ENCODE measurements at places on chromosomes 7 and 10. TPM values are rescaled to one million over a fixed set of nuclear protein-coding genes. Genes with fewer than 3 reads are reported as not detected.

The HOXA9 gene
- not detected for total RNA-seq

The GIMAP6 gene
- not detected for total RNA-seq

The PAX4 gene
- not detected for total RNA-seq

The STEAP1 gene
- 0.31 TPM for total RNA-seq

The PRPS1L1 gene
- total RNA-seq: not detected

The MGAM2 gene
- not detected for total RNA-seq

The PPP1R9A gene
- total RNA-seq: 4.1 TPM

The CYP26C1 gene
- 0.15 TPM for total RNA-seq

The BMPR1A gene
- 74.2 TPM for total RNA-seq

The PTN gene
- 2.3 TPM for total RNA-seq

GRCh38 chr10:114925587-114926586 lies 12.1 kb upstream of the TRUB1 start:
- no peak for DNase-seq

DNA sequence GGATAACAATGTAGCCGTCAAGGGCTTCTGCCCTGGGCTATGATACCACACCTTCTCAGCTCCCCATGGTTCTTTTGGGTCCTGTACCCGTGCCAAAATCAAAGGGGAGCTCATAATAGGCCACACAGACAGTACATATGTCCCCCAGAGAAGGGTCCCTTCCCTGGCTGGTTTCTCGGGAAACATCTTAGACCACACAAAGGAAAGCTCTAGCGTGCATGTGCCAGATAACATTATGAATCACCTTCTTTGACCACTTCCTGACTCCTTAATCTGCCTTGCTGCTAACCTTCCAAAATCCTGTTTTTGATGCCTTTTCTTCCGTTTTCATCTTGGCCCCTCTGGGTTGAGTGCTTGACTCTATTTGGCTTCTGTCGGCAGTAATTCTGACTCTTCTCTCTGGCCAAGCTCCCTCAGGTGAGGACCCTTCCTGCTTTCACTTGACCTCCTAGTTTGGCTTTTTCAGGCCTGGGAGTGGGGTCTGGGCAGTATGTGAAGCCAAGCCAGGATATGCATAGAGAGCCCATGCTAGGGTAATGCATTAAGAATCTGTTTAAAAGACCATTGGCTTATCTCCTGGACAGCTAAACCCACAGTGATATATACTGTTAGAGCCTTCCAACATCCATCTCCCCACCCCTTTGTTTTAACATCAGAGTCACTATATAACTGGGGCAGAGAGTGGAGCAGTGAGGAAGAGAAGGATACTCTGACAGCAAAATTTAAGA lies 84.8 kb downstream of the ANLN start:
- DNase-seq: no peak

GRCh38 chr7:32289651-32290414 lies 200.3 kb downstream of the LSM5 start:
- DNase-seq: no peak

DNA sequence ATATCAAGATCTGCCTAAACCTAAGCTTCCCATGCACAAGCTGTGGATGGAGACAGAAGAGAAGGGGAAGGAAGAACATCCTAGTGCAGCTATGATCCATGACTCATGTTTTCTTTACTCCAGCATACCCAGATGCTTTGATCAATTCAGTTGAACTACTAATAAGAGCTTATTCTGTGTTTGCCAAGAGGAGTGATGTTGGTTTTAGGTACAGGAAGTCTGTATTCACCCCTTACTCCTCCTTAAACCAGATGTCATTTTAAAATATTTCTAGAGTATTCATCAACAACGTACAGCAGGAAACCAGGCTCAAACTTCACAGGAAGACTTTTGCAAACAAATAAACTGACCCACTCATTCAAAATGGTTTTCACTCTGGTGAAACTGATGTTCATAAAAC lies 29.2 kb downstream of the PANK1 start:
- no peak for DNase-seq

GRCh38 chr7:82430500-82431465 lies 12.8 kb downstream of the CACNA2D1 start:
- DNase-seq: no peak

DNA sequence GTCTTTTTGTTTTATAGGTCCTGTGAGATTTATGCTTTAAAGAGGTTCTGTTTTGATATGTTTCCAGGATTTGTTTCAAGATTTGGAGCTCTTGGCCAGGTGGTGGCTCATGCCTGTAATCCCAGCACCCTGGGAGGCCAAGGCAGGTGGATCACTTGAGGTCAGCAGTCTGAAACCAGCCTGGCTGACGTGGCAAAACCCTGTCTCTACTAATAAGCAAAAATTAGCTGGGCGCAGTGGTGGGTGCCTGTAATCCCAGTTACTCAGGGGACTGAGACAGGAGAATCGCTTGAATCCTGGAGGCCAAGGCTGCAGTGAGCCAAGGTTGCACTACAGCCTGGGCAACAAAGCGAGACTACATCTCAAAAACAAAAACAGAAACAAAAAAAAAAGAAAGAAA lies 8.3 kb upstream of the HYAL4 start:
- DNase-seq: no peak

- no peak for DNase-seq
Observed at GRCh38 chr7:13077466-13077865, 390.0 kb downstream of the ARL4A start.

- peak; percentile 72 for DNase-seq
Observed at GRCh38 chr10:100998183-100998990, 1.2 kb upstream of the LZTS2 start.

DNA sequence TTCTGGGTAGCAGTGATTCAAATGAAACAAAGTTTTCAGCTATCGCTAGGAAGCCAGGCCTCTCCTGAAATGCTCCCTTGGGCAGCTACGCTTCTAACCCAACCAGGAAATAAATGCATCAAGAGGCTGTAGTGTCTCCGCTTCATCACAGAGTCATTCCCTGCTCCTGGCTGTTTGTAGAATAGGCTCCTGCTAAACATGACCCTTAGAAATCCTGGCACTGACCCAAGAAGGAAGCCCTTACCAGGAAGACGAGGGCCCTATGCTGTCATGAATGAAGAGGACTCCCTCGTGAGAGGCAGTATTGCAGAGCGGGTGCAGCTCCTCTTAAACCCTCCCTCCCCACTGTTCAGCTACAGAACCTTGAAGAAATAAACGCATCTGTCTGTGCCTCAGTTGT lies 48.3 kb downstream of the NOD1 start:
- no peak for DNase-seq

- DNase-seq: no peak
Observed at GRCh38 chr7:80346704-80347103, 165.2 kb downstream of the GNAT3 start.

- DNase-seq: no peak
Observed at GRCh38 chr10:18449611-18450026, 201.8 kb downstream of the NSUN6 start.

- DNase-seq: no peak
Observed at GRCh38 chr10:110134917-110135316, 72.5 kb upstream of the MXI1 start.

DNA sequence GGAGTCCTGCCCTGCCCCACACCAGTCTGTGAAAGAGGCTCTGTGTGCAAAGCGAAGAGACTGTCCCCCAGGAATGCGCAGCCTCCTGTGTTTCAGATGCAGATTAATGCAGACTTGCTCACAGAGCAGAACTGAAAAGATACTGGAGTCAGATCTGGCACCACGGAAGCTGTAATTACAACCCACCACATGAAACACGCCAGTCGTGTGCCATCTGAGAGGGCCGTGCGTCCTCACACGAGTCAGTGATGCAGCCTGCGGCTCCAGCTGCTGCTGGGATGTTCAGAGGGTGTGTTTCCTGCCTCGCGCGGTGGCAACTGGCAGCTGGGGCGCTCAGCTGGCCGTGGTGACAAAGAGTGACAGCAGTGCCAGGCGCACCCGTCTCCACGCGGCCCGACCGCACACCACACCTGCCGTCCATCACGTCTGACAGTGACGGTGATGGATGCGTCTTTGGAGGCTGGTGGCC lies 50.0 kb downstream of the NKX6-2 start:
- no peak for DNase-seq

GRCh38 chr7:47149971-47150370 lies 431.9 kb downstream of the TNS3 start:
- no peak for DNase-seq

DNA sequence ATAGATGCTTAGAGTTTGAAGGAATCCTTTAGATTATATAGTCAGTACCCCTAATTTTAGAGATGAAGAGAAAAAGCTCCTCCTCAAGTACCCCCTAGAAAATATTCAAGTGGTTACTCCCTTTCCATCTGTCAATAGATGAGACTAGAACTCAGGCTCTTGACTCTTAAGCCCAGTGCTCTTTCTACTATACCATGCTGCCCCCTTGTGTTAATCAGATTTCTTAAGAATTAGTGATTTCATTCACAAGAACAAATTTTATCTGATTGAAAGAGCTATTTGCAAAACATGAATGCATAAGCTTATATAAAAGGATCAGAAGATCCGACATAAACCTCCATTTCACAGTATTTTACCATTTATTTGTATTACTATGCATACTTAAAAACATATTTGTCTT lies 179.3 kb downstream of the TFEC start:
- no peak for DNase-seq

DNA sequence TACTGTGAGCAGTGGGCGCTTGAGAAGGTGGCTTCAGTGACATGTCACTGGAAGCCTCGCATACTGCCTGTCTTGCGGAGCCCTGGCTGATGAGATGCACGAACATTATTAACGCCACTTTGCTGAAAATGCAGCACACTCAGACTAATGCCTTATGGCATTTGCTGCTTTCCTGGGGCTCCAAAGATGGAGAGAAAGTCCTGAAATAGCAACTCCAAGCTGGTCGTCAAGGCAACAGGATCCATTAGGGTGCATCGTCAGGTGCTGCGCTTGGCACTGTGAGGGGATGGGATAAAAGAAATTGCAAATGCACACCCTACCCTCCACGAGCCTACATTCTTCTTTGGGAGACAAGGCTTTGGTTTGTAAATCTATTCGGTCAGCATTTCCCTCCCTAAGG lies 592.5 kb downstream of the TYW1 start:
- DNase-seq: no peak

DNA sequence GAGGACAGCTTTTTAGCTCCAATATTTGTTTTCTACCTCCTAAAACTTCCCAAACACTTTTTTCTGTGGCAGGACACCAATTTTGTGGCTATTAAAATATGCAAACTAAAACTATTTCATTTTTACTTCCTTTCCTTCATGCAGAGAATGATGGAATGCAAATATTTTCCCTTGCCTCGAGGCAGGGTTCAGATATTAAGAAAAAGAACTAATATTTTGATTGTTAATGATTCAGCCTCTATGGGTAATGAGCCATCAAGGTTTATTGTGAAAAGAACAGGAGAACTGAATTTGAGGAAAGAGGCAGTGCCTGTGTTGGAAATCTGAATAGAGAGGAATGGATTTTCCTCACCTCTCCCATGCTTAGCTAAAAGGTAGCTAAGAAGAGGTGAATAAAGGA lies 43.1 kb upstream of the CASD1 start:
- no peak for DNase-seq

GRCh38 chr10:77138541-77138940 lies 499.1 kb downstream of the KCNMA1 start:
- DNase-seq: no peak

GRCh38 chr10:16777473-16778370 lies 39.5 kb downstream of the RSU1 start:
- no peak for DNase-seq

GRCh38 chr7:128201690-128202085 lies 39.4 kb upstream of the LEP start:
- DNase-seq: peak; percentile 56

DNA sequence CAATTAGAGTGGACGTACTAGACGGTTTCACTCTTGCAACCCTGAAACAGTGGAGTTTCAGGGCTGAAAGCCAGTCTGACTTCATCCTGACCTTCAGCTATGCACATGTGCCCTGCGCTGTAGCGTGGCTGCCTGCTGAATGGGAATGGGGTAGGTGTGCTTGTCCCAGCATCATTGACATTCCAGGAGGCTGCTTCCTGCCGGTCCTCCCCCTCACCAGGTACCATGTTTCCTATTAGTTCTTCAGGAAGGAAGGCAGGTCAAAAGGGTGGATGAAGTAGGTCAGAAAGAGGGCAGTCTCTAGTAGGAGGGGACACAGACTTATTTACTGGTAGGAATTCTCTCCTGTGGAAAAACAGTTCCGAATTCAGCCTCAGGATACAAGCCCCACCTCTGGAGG lies 551.8 kb upstream of the GALNT17 start:
- no peak for DNase-seq

GRCh38 chr7:132077971-132078685 lies 498.1 kb downstream of the PLXNA4 start:
- no peak for DNase-seq

Data from chondrocyte (in vitro differentiated cells).